ENCODE measurements at places on chromosomes 11 and 22.

- no peak for DNase-seq
Observed at GRCh38 chr11:2550606-2550970, 105.8 kb downstream of the KCNQ1 start.

GRCh38 chr11:12800032-12800671, 125.9 kb downstream of the TEAD1 start:
- no peak for DNase-seq

GRCh38 chr22:41957941-41958556, 6.1 kb downstream of the SMIM45 start:
- no peak for DNase-seq

DNA sequence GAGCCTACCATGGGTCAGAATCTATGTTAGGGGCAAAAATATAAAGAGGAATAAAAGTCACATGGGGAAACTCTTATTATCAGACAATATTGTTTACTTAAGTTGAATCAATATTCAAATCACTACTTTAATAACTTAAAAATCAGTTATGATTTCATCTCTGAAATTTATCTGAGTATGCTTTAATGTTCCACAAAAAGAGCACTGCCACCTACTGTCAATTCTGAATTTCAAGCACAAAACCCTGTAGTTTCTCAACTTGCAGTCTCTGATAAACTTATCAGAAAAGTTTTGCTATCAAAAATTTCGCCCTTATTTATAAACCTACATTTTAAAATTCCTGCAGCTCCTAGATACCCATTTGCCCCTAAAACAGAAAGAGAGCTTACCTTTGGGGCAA, 47.3 kb downstream of the RDX start:
- no peak for DNase-seq

GRCh38 chr11:27545946-27546345, 39.4 kb upstream of the LIN7C start:
- DNase-seq = no peak

DNA sequence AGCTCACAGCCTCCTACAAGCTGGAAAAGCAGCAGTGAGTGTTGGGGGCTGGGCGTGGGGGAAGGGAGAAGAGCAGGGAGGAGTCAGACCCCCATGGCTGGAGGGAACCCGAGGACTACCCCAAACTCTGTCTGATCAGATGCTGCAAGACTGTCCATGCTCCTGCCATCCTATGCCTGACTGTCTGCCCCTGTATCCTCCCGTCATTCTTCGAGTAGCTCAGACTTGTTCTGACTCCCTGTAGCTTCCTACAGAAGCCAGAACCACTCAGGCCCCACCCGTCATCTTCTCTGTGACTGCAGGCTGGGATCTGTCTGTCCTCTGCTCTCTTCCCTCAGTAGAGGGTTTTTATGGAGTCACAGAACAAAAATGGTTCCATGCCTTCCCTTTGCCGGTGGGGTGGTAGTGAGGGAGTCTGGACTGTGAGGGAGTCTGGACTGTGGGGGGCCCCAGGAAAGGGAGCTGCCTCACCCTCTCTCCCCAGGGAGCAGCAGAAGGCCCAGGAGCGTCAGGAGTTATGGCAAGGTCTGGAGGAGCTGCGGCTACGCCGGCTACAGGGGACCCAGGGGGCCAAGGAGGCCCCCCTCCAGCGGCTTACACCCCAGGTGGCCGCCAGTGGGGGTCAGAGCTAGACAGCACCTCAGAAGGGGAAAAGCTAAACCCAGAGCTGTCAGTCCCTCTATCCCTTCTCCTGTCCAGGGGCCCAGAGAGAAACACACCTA, 2.3 kb downstream of the GPHA2 start:
- no peak for DNase-seq

DNA sequence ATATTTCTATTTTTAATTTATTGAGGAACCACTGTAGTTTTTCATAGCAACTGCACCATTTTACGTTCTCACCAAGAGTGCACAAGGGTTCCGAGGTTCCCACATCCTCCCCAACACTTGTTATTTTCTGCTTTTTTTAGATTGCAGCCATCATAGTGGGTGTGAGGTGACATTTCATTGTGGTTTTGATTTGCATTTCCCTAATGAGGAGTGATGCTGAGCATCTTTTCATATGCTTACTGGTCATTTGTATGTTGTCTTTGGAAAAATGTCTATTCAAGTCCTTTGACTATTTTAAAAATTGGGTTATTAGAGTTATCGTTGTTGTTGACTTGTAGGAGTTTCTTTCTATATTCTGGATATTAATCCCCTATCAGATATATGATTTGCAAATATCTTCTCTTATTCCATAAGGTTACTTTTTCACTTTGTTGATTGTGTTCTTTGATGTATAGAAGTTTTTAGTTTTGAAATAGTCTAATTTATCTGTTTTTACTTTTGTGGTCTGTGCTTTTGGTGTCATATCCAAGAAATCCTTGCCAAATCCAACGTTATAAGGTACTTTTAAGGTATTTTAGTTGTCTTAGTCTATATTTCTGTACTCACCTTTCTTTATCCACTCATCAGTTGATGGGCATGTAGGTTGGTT, 9.0 kb downstream of the NEAT1 start:
- DNase-seq = no peak

DNA sequence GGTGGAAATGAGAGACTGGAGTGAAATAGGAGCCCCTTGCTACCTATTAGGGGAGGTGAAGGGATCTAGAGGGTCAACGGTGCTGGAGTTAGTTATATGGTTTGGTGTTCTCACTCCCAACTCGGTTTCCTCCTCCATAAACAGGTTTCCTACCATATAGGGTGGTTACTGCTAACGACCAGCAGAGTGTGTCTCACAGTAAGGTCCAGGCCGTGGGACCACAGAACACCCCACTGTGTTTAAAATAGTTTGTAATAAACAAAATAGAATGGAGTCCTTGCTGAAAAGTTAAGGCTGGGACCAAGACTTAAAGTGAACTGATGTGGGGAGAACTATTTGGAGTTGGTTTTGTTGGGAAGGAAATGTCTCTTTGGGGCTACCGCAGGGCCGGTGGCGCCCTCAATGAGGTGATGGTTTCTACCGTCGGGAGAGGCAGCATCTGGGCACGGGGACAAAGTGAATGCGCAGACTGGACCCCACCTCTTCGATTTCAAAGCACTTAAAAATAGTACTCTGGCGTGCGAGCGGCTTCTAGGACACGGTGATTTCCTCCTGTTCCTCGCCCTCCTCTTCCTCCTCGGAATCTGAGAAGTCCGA, 4.5 kb downstream of the DBX1 start:
- no peak for DNase-seq

GRCh38 chr11:74684661-74685060, 46.6 kb downstream of the CHRDL2 start:
- DNase-seq = no peak

Data from stimulated activated CD4-positive, alpha-beta T cell treated with anti-CD3 and anti-CD28 coated beads, TNF-alpha, amount 100 ng/mL, for 1 hour (primary cell).